HepG2 (cell line): ENCODE measurements at places on chromosomes 1 and 21.
A peak's percentile ranks its signal among the peaks of the same experiment; 100 is the strongest.

DNA sequence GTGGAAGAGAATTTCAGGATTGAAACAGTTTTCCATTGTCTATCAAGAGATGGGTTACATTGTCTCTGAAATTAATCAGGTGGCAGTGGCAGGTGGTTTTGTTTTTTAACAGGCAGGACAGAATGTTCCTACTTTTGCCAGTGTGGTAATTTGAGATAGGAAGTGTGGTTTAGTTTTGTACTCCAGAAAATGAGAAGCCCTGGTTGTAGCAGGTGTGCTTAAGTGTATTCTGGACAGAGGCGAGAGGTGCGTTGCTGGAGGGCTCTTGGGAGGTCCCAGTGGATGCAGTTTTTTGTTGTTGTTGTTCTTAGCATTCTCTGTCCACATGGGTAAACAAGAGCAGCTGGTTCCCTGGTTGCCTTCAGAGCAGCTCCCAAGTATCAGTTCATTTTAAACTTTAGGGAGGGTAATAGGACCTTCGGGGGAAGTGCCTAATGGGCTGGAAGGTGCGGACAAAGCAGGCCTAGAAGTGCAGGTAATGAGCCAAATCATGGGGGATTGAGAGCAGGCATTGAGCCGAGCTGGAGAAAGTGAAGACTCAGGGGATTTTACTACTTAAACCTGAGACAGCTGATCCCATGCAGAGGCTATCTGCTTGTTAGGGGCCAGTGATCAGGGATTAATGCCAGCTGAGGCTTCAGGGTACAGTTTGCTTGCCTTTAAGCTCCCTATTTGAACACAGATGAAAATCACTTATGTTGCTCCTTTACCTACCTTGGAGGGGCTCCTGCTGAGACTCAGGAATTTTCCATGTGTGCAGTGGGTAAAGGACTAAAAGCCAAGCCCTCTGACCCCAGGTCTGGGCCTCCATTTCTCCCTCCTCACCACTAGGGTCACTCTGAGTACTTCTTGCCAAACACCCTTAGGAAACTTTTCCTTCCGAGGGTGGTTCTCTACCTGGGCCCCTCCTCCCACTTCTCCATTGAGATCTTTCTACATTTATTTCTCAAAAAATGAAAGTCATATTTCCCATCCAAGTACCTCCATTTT, 6.1 kb downstream of the PFKFB2 start:
- DNase-seq = no peak

DNA sequence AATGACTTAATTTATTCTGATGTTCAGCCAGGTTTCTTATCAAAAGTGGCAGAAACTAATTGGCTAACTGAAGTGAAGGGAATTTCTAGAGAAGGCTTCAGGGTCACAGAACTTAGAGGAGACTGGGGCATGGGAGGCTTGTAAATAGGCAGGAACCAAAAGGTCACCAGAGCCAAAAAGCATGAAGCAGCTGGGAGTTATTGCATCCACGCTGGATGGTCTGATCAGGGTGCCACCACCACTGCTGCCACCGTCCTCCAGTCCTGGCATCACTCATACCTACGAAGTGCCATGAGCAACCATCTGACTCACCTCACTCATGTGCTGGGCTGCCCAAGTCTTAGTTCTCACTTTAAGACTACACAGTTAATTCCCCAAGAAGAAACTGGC, 82.5 kb upstream of the DPH5 start:
- no peak for DNase-seq

DNA sequence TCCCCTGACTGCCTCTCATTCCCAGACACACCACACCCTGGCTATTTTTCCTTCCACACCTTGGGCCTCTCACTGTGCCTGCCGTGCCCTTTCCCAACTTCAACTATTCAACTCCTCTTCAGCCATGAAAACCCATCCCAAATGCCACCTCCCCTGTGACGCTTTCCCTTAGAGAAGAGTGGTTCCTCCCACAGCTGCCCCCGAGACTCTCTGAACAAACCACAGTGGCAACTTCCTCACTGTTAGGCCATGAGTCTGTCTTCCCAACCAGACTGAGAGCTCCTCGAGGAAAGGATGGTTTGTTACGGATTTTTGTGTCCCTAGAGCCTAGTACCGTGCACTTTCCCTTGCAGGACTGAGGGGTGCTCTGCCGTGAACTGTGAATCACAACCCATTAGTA, 59.2 kb downstream of the LRRN2 start:
- no peak for DNase-seq

DNA sequence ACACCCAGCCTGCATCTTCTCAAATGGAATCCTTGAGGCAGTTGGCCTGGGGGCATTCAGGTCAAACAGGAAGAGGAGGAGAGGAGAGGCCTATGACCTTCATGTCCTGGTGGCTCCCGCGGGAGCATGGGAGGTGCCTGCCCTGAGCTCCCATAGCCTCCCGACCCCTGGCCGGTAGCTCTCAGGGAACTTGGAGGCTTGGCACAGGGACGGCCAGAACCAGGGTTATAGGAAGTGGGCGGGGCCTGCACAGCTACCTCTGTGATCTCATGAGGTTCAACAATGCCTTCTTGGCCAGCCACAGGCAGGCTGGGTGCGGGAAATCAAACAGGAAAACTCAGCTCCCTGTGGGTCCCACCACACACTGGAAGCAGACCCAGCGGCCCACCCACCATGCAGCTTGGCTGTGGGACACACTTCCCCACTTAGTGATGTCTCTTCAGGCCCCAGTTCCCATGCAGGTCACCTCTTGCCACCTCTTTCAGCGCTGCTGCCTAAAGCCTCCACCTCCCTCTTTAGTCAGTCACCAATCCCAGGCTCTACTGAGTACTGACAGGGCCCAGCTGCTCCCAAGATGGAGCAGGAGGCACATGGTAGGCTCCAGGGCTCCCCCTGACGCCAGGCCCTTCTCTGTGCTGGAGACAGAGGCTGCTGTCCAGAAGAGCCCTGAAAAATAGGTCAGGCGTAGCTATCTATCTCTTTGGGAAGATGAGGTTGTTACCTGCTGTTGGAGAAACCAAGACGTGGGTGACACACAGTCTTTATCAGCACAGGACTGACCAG, at the start of gene SLFNL1:
Gene SLFNL1 (minus strand): TSS at position 200 of the 783 bp plus-strand sequence. CDS start 1,065 bp downstream, outside the sequence.
- no peak for DNase-seq

DNA sequence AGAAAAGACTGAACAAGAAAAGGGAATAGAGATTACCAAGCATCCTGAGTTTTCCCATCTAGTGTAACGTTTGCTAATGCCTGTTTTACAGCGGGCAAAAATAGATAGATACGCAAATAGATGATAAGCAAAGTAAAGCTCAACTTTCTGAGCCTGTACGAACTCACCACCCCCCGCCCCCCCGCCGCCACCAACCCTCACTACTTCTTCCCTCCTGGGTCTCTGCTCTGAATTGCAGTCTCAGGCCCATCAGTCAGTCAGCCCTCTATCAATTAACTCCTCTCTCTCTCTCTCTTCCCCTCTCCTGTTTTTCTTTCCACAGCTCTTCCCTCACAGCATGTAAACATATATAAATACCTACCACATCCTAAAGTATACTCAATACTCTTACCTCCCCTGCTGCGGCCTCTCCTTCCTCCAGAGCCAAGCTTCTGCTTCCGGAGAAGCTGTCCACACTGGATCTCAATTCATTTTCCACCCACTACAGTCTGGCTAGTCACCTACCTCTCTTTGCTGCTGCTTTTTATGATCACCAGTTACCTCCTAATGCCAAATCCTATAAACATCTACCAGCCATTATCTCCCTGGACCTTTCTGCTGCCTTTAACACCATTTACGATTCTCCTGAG, 64.6 kb downstream of the CAPN2 start:
- no peak for DNase-seq

- no peak for DNase-seq
These were observed 19.0 kb upstream of the PIGV start for GRCh38 chr1:26768755-26769154.

- no peak for DNase-seq
These were observed 56.7 kb downstream of the ARHGAP29 start for GRCh38 chr1:94180650-94181049.

DNA sequence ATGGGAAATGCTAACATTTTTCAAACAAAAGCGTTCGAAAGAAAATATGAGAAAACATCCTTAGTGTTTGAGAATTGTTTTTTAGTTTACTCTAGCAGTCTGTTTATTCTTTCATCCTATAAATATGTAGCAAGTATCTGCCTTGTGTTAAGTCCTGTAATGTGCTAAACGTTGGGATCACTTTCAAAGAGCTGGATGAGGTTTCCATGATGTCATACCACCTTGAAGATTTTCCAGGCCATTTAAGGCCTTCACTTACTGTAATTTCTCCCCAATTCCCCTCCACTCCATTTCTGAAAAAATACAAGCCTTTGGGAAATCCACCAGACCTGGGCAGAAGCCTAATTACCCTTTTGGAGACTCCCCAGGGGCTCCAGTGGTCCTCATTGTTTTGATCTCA, 24.2 kb upstream of the CTBS start:
- no peak for DNase-seq

DNA sequence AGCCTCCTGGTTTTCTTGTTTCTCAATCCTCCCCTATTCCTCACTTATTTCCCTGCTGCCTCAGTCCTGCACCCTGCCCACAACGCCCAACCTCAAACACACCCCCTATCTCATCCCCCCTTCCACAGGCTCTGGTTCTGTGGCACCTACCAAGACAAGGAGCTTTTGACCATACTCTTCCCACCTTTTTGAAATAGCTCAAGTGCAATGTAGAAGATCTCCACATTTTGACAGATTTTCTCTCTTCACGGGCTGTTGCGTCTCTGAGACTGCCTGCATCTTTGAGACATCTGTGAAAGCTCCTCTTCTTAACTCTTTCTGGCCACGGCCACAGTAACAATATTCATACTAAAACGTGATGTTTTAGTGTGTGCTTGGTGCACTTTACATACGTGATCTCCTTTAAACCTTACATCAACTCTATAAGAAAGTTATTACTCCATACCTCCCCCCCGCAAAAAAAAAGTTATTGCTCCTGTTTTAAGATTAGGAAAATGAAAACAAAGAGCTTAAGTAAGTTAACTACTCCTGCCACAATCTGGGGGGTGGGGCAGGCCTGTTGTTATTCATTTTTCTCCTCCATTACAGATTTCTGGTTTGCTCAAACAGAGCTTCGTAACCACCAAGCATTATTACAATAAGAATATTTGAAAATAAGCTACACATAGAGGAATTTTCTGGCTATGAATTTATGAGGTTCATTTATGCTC, 1.8 kb upstream of the SERBP1 start:
- no peak for DNase-seq

DNA sequence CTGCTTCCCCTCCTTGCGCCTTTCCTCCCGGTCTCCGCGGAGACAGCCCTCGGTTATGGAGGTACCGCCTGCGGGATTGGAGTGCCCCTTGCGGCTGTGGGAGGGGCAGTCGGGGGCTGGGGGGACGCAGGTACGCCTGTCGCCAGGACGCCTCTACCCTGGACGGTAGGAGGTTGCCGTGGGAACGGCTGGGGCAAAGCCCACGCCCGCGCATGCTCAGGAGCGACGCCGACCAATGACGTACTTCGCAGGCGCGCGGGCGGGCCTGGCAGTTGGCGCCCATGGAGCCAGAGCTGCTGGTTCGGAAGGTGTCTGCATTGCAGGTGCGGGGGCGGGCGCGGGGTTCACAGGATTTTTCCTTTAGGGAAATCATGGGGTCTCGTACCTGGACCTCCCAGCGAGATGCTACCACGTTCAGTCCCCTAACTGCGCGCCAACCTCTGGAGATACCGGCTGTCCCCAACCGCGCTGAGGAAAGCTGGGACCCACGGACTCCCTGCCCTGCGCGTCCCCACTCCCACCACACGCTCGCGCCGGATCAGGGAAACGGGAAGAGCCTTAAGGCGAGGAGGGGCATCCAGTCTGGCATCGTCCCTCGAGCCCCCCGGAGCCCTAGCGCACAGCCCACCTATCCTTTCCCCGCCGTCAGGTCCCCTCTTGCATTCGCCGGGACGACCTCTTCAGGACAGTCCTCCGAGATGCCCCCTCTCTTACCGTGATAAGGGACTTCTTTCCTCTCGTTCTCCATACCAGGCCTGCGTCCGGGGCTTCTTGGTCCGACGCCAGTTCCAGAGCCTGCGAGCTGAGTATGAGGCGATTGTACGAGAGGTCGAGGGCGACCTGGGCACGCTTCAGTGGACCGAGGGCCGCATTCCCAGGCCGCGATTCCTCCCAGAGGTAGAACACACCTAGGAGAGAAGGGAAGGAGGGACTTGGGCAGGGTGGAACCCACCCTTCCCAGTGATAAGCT, at the start of gene IQCC:
Gene IQCC (plus strand): TSS at position 271 of the 970 bp plus-strand sequence. CDS start 11 bp downstream, at position 282.
- peak; percentile 78 for DNase-seq

DNA sequence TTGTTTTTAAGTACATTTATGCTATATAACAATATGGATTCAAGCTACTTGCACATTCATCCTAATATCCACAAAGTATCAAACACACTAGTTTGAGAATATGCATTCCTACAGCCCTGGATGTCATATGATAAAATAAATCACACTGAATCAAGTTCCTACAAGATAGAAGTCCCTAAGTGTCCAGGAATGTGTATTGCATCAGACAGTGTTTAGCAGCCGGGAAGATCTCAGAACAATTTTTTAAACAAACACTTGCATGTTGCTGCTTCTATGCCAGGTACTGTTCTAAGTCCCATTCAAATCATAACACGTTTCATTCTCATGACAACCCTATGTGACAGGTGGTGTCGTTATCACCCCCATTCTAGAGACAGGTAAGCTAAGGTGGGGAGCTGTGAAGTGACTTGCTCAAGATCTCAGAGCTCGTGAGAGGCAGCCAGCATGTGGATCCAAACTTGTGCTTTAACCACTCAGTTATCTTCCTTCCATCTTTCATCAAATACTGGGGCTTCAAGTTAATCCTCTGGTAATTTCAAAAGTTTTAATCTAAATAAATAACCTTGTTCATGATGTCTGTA, 68.3 kb upstream of the KIF26B start:
- peak; percentile 55 for DNase-seq

DNA sequence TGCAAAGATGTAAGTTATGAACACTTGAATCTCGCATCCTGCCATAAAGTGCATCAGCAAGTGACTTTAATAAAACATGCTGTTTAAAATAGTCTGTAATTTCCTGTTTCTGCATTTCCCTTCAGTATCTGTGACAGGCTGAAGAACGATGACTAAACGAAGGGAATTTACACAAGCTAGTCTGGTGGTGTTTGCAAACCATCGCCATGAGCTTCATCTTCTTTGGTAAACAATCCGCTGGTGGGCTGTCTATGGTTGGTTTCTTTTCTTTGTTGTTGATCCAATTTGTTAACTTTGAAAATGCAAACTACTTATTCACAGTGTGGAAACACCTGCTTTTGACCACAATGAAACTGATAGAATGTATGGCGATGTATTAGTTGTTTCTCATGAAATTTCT, 13.9 kb downstream of the SERTAD4 start:
- no peak for DNase-seq

DNA sequence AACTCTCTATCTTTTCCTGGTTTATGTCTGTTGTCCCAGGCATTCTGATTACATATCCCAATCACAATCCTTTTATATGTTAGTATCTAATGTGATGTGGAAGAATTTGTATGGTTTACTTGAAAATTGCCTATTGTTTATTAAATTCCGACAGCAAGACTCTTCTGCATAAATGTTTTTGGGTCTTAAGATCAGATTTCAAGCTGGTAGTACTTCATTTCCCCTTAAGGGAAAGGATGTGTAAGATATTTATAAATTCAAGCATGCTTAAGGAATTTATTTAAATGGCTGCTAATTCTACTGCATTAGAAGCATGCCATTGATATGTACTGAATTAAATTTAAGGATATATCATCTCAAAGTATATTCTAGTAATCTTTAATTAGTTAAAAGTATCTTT, 20.4 kb upstream of the GPR88 start:
- no peak for DNase-seq
